Stimulated activated CD4-positive, alpha-beta T cell treated with anti-CD3 and anti-CD28 coated beads, Interleukin-15, amount 100 ng/mL, for 48 hours (primary cell): ENCODE measurements at places on chromosomes 4 and X.

DNA sequence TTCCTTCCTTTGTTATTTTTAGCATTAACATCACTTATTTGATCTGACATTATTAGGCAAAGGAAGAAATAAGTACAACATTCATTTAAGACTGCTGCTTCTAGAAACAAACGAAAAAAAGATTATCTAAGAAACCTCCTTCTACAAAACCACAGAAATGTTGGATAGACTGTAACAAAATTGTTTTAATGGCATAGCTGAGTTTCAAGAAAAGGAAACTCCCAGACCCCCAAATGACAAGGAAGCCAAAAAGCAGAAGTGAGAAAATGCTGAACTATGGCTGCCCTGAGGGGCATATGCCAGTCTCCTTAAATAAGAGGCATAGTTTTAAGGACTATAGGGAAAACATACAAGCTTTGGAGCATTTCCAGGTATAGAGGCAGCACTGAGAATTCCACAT lies 1431.6 kb upstream of the TENM3 start:
- no peak for DNase-seq

GRCh38 chr4:169128902-169129301 lies 118.8 kb upstream of the CBR4 start:
- DNase-seq = no peak

DNA sequence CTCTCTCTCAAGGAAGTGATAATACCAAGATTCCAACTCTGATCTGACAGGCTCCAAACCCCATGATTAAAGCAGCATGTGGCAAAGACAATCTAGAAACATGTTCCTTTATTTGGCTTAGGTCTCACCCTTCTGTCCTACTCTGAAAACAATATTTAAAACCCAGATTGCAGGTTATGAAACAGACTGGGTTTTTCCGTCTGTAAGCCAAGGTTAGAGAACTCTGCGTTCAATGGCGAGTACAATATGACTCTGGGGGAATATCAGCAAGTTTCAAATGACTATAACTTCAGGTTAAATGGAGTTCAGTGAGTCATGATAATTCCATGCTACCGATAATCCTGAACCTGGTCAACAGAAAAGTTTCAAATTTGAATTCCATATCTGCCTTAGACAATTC lies 50.8 kb downstream of the ANAPC10 start:
- DNase-seq = no peak

DNA sequence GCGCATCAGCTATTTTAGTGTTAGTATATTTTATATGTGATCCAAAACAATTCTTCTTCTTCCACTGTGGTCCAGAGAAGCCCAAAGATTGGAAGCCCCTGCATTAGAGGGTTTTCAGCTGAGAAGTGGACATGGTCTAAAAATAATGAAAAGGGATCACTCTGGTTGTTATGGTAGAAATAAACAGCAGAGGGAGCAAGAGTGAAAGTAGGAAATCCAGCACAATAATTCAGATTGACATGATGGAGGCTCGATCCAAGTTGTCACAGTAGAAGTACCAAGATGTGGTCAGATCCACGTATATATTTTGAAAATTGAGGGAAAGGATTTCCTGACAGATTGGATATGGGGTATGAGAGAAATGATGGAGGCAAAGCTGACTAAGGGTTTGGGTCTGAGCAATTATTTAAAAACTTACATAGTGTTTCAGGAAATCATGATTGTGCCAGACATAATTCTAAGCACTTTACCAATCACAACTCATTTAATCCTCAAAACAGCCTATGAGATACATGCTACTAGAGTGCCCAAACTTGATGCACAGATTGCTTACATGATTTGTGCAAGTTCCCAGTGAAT lies 17.0 kb upstream of the TMEM144 start:
- DNase-seq = no peak

DNA sequence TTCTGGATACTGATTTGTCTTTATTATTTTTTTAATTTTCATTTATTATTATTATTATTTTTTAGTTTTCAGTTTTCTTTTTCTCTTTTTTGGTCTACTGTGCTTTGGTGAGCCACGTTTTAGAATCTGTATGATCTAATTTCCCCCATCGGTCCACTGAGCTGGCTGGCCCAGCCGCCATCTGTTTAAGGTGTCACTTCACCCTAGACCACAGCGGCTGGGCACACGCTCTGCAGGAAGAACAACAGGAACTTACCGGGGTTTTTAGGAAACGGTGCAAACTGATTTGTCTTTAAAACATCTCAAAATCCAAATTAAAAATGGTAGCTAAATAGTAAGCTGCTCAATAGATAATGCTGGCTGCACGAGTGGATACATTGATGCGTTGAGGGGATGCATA lies 48.8 kb upstream of the AMOT start:
- no peak for DNase-seq

DNA sequence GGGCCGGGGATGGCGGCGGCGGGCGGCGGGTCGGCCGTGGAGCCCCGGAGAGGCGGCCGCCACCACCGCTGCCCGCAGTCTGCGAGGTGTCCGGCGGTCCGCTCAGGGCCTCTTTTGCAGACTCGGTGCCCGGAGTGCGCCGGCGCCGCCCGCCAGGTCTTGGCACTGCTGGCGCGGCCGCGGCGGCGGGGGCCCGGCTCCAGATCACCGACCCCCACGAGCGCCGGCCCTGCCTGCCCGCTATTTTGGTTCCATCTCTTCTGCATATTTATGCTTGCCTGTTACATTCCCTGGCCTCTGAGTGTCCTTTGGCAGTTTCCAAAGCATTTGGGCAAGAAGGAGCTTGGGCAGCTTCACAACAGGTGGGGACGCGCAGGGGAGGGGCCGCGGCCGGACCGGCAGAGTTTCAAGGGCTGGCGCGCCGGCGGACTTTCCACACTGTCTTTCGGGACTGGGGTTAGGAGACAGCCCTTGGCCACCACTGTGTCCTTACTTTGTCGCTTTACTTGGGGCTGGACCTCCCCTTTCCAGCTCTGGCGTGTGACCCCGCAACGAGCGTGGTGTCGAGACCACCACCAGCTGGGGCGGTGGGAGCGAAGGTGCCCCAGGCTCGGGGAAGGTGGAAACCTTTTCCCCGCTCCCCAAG lies 668 bp upstream of the TAPT1 start:
- no peak for DNase-seq

GRCh38 chr4:75997946-75998345 lies 7.2 kb upstream of the SDAD1 start:
- no peak for DNase-seq

DNA sequence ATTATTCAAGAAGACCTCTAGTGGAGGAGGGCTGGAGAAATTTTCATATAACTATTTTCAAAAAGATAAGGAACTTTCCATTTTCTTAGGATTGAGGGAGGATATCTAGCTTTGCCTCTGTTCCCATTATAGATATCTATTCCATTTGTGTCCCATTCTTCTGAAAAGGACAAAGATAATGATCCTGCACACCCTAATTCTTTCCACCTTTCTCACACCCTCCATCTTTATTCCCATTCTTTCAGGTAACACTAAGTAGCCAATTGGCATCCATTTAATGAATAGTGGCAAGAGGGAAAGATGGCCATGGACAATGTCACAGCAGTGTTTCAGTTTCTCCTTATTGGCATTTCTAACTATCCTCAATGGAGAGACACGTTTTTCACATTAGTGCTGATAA lies at the start of gene OR13H1:
Gene OR13H1, plus strand, starts transcription at position 301 of the 400 bp plus-strand sequence. Its CDS starts 0 bp downstream, at position 301.
- DNase-seq = no peak

DNA sequence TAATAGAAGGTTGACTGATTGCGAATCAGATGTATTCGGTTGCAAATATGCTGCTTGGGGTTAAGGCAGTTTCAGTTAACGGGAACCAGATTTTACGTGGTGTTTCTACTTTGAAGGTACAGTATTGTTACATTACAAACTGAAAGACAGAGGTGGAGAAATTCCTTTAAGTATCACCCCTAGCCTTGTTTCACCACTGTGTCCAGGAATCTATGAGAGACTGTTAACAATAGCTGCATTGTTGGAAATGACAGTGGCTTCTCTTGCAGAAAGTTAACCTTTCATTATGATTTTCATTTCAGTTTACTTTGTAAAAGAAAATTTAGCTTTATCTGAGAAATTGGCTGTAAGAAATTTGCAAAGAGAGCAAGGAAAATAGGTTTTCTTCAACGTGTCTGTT lies 2.6 kb downstream of the CDKL5 start:
- no peak for DNase-seq

DNA sequence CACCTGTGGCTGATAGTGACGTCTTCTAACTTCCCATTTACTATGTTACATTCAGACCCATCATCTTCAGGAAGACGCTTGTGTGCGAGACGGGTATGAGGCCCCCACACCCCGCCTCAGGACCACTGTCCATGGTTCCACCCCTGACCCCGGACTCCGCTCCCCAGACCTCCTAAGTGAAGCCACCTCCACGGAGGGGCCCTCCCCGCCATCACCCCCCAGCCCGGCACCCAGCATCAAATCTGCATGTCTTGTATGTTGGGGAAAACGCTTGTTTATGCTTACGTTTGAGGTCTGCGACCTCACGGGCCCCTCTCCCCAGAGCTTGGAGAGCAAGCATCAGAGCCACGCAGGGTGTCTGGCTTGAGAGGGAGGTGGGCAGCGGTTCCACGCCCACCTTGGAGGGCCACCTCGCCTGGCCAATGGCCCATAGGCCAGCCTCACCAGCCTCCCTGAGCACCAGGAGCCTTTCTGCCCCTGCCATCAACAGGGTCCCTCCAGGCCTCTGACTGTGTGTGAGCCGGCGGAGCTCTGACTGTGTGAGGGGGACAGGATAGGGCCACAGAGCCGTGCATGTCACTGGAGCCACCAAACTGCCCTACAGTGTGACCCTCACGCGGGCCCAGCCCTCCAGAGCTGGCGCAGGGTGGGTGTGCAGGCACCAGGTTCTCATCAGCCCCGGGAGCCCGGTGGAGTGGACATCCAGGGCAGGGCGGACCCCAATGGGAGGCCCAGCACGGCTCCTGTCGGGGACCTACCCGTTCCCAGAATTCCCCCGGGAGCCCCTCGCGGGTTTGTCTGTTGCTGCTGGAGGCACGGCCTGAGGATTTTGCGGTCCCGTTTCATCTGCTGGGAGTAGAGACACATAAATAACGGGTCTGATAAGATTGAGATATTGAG lies 88.4 kb upstream of the NKX1-1 start:
- DNase-seq = no peak

- DNase-seq = no peak
Observed at GRCh38 chr4:176838601-176839433, 46.1 kb upstream of the VEGFC start.

GRCh38 chr4:67151376-67152343 lies 393.6 kb downstream of the CENPC start:
- no peak for DNase-seq

GRCh38 chr4:151678048-151678872 lies 82.5 kb downstream of the GATB start:
- DNase-seq = no peak

- no peak for DNase-seq
Observed at GRCh38 chrX:120485315-120485637, 16.2 kb upstream of the LAMP2 start.

- DNase-seq = no peak
Observed at GRCh38 chr4:15944895-15945294, 6.4 kb upstream of the FGFBP1 start.

- DNase-seq = no peak
Observed at GRCh38 chrX:2677764-2678163, 13.3 kb upstream of the CD99 start.

DNA sequence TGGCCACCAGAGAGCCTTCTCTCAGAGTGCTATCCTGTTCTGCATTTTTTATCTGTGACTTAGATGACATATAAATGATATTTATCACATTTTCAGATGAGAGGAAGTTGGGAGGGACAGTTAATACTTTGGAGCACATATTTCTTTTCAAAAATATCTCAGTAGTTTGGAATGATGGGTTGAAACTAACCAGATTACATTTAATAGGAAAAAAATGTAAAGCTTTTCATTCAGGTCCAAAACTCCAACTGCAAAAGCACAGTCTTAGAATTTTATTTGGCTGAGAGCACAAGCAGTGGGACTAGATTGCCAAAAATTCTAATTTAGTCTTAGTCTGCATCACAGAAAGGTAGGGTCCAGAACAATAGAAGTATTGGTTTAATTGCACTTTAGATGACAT lies 248.2 kb upstream of the TEX13A start:
- no peak for DNase-seq

DNA sequence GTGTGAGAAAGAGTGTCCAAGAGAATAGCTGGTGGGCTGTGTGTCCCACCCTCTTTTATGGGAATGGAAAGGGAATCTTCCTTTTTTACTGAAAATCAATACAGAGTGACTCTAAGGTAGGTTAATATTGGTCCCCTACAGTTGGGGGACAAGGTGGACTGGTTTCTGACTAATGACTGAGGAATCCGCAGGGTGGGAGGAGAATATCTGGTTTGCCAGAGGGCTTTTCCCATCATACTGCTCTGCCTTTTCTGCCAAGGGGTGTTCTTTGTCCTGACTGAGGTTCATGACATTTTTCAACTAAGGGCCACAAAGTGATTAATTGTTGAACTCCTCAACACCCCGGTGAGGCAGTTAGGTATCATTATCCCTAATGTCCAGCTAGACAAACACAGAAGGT lies 261.6 kb downstream of the SPATA18 start:
- DNase-seq = no peak

DNA sequence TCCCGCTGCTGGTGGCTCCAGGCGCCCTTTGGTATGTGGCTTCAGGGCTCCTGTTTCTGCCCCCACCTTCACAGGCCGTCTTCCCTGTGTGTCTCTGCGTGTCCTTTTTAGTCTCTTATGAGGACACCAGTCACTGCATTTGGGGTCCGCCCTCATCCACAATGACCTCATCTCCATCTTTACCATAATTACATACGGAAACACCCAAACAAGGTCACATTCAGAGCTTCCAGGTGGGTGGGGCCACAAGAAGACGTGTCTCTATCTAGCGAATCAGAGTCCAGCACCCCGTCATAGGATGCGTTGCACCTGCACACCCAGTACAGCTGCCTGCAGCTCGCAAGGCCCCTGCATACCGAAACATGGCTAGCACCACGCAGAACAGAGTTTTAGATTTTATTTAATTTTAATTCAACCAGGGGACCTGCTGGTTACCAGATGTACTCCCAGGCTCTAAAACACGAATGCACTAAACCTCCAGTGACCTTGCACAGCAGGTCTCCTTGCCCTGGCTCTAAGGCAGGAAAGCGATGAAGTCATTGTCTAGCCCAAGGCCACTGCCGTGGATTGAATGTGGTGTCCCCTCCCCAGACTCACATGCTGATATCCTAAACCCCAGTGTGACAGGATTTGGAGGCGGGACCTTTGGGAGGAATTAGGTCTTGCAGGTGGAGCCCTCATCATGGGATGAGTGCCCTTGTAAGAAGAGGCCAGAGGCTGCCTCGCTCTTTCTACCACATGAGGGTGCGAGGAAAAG lies 30.3 kb downstream of the ABLIM2 start:
- DNase-seq = no peak

- no peak for DNase-seq
Observed at GRCh38 chr4:127162741-127163140, 470.0 kb upstream of the INTU start.
